ENCODE measurements at places on chromosomes 1 and 21.

GRCh38 chr1:38003261-38004250, 1.8 kb downstream of the FHL3 start:
- DNase-seq, result peak; percentile 35

DNA sequence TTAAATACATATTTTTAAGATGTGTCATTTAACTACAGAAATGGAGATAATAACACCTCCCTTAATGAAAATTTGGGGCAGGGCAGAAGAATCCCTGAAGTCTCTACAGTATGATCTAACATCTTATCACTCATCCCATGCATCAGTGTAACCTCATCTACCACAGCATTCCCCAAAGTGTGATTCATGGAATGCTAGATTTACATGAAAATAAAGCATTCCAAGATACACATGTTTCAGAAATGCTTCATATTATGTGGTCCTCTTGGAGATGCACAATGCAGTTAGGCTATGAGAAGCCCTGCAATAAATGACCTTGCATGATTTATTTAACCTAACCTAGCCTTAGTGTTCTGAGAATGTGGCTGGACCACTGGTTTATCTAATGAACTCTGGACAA, 166.9 kb upstream of the SYT6 start:
- DNase-seq, result peak; percentile 72

DNA sequence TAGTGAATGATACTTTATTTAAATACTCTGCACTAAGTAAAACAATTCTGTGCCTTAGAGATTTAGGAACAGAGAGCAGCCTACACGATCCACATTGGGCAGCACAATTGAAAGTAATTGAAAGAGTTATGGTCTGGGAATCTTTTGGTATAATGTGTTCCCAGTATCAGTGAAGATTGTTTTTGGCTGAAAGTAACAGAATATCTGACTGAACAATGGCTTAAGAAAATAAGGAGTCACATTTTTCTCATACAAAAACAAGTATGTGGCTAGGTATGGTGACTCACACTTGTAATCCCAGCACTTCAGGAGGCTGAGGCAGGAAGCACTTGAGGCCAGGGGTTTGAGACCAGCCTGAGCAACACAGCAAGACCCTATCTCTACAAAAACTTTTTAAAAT, 306.2 kb downstream of the NFIA start:
- peak; percentile 92 for DNase-seq

DNA sequence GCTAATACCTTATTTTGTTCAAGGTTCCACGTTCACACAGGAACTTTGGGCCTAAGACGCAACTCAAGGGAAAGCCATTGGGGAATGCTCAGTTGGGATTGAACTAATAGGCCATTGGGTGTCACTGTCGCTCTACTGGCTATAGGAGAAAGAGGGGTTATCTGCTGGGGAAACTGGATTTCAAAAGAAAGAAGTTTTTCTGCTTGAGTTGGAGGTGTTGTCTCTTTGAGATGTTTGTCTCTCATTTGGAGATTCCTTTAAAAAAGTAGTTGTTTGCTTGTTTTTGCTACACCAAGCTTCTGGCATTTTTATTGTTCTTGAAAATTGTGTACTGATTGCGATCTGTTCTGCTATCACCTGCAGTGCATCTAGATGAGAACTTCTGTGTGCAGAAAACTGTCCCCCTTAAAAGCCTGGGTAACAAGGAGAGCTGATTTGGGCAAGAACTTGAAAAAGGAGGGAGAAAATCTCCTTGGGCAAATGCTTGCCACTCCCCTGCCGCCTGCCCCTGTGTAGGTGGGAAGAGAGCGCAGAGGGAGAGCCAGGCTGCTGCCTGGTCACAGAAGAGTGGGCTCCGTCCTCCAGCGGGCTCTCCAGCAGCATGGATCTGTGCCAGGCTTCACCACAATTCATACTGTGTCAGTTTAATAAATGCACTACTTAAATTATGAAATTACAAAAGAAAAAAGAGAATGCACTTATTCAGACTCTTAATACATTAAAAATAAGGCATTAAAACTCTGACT, 39.9 kb downstream of the PEX14 start:
- DNase-seq, result peak; percentile 49

DNA sequence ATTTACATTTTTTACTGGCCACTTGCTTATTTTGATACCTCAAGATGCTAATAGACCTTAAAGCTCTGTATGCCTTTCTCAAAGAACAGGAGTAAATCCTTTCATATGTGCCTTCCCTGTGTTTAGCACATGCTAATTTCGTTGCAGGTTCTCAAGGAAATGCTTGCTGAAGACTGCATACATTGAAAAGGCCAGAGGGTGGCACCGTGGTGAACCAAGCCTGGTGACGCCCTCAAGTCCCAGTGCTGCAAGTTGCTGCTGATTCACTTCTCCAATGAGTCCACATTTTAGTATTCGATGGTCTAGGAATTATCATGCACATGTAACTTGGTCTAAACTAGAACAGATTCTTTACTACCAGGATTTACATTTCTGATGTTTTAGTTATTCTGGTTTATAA, 94.1 kb downstream of the CLDN17 start:
- DNase-seq, result peak; percentile 48

DNA sequence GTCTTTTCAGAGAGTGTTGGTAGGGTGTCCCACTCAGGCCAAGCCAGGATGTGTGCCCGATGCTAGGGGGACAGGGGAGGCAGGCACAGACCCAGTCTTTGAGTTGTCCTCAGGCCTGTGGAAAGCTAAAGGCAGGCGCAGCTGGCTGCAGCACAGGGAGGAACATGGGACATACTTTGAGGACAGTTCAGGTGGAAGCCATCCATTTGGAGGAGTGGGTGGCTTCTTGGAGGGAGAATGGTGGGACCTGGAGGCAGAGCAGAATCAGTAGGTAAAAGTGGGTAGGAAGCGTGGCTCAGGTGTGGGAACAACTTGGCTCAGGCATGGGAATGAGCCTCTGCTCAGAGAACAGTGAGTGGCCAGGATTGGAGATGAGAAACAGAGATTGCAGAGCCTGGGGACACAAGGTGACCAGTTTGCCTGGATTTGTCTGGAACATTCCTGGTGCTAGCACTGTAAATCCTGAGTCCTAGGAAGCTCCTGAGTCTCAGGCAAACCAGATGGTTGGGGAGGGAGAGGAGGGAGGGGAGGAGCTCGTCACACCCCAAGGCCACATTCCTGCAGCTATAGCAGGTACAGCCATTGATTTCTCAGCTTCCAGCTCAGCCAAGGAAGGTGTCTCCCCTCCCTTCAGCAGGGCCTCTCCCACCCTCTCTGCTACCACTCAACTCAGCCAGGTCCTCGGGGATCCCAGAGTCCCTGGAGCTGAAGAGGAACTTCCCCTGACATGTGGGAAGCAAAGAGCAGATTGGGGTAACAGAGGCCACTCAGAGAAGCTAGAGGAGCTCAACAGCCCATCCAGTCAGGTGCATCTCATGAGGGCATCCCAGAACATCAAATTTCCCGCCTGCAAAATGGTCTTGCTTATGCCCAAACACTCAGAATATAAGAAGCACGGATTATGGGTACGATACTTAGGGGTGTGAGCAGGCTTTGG, 65.2 kb upstream of the TINAGL1 start:
- DNase-seq, result no peak

- peak; percentile 78 for DNase-seq
Observed at GRCh38 chr1:171457412-171457811, 27.9 kb upstream of the PRRC2C start.

GRCh38 chr1:62045574-62045973, 149.1 kb upstream of the L1TD1 start:
- DNase-seq, result no peak

- DNase-seq, result peak; percentile 97
Observed at GRCh38 chr21:15706696-15707095, 23.1 kb upstream of the USP25 start.

DNA sequence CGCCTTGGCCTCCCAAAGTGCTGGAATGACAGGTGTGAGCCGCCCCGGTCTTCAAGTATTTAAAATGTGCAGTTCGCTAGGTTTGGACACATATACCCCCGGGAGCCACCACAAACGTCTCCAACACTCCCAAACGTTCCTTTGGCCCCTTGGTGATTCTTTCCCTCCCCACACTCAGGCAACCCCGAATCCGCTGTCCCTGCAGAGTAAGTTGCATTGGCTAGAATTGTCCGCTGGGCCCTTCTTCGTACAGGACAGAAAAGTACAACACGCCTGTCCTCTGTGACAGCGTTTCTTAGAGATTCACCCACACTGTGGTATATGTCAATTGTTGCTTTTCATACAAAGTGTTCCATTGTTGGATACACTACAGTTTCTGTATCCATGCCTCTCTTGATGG, 3.2 kb upstream of the PERM1 start:
- no peak for DNase-seq

- DNase-seq, result no peak
Observed at GRCh38 chr1:167538657-167539056, 14.9 kb downstream of the CREG1 start.

- DNase-seq, result peak; percentile 61
Observed at GRCh38 chr1:1359308-1359663, 931 bp upstream of the MXRA8 start.

DNA sequence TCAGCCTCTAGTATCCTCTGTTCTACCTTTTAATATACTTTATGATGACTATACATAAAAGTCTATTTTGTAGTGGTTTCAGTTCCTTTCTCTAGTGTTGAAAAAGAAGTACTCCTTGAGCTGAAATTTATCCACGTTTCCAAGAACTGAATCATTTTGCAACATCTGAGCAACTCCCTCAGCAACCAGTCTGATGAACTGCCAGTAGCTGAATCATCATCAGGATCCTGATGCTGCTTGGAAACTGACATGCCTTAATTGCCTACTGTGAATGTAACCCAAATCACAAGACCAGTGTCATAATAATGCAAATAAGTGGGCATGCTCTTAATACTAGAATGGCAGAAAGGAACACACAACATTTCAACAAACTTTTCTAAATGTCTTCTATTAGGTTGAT, 103.3 kb downstream of the CYYR1 start:
- peak; percentile 75 for DNase-seq

DNA sequence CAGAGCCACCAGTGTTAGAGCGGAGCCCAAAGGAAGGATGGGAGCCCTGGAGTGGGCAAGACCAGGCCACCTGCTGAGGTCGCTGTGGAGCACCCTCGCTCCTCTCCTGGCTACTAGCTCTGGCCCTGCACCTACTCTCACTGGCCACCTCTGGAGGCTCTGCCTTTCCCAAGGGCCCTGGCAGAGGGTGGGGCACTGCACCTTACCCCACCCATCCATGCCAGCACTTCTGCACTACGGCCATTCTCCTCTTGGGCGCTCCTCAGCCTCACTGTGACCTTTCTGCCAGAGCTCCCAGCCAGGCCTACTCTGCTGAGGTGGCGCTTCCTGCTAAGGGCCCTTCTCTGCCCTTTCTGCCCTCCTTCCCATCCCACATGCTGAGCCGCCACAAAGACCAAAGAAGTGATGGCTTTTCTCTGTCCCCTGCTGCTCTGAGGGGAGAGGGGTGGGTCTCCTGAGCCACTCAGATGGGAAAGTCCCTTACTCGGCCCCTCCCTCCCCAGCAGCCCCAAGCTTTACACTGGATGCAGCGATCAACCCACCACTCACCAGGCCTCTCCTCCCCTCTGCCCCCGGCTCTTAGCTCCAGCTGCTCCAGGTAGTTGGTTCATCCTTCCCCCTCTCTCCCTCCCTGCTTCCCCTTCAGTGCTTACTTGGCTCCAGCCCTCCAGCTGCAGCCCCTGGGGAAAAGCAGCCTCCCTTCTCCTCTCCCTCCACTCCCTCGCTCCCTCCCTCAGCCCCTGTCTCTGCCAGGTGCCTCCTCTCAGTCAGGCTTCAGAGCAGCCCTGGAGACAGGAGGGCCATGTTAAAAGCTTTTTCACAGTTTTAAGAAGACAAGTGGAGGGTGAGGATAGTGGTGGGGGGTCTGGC, 14.8 kb upstream of the TMEM222 start:
- no peak for DNase-seq

- DNase-seq, result peak; percentile 16
Observed at GRCh38 chr1:59560807-59561450, 253.8 kb upstream of the HOOK1 start.

DNA sequence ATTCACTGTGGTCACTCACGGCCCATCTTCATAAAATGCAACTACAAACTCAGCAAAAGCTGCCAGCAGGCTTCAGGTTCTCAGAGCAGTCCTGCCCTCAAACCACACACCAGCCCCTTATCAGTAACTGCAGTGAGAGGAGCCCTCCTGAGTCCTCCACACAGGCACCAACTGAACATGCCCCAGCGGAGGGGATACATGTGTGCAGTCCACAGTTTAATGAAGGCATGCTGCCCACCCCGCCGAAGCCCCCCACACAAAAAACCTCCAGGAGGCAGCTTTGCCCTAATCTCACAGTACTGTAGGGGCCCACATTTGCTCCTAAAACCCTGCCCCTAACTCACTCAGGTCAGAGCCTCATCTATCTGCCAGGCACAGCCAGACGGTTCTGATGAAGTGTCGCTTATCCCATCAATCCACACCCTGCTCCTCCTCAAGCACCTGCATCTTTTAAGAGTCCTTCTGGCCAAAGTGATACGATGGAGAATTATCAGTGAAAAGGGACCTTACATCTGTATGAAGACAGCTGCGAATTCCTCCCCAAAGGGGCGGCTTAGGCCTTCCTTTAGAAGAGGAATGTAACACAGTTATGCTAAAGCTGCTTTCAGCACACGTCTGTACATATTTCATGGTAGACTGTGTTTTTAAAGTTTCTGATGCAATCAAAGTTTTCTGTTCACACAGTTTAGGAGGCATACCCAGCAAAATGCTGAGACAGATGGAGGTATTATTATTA, 3.5 kb downstream of the ABCB10 start:
- no peak for DNase-seq

- DNase-seq, result peak; percentile 46
Observed at GRCh38 chr1:222931023-222931422, 116.2 kb downstream of the DISP1 start.

DNA sequence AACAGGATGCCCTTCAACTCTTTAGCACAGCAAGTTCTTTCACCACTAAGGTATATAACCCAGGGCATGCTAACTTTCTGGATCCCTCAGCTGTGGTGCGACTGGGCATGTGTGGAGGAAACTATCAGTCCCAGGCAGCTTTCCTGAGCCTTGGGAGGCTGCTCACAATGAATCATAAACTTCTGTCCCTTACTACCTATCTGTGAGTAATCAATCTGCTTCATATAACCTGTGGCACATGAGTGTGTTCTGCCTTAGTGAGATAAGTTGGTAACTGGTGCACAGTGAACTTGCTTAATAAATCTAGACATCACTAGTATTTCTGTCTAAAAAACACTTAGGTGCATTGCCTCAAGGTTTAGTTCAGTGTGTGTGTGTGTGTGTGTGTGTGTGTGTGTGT, 158.0 kb downstream of the GPATCH2 start:
- no peak for DNase-seq

DNA sequence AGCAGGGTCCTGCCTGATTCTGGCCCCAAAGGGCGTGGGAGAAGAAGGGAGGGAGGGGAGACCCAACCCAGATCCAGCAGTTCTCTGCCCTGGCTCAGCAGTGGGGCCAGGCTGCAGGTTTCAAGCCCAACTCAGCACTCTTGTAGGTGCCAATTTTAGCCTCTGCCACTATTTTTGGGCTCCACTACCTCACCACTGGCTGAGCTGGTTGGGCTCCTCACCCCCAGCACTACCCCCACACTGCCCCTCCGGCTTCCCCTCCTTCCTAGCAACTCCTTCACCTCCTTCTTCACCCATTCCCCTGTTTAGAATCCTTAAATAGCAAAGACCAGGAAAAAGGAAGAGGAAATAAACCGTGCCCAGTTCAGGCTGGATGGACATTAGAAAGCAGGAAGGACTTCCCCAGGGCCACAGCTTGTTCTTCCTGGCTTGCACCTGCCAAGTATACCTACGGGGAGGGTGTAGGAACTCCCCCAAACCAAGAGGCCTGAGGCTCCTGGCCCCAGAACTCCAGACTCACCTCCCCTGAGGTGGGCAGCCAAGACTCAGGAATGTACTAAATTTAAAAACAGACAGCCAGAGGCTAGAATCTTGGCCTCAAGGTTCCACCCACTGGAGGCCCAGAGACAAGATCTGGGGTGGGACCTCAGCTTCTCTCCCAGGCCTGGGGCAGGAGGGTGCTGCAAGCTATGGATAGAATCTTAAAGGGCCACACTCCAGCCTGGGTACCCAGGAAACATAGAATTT, 1.4 kb upstream of the ARHGEF2 start:
- DNase-seq, result no peak

Measured in cardiac fibroblast (primary cell).